CD4-positive, alpha-beta T cell treated with Interleukin-12 subunit alpha and Interleukin-12 subunit beta, for 1 hour (primary cell): ENCODE measurements at places on chromosomes 12 and 14.

GRCh38 chr12:123389560-123390351 lies 5.8 kb downstream of the KMT5A start:
- peak; percentile 20 for DNase-seq

GRCh38 chr14:52716155-52716554 lies 9.2 kb downstream of the PSMC6 start:
- no peak for DNase-seq

DNA sequence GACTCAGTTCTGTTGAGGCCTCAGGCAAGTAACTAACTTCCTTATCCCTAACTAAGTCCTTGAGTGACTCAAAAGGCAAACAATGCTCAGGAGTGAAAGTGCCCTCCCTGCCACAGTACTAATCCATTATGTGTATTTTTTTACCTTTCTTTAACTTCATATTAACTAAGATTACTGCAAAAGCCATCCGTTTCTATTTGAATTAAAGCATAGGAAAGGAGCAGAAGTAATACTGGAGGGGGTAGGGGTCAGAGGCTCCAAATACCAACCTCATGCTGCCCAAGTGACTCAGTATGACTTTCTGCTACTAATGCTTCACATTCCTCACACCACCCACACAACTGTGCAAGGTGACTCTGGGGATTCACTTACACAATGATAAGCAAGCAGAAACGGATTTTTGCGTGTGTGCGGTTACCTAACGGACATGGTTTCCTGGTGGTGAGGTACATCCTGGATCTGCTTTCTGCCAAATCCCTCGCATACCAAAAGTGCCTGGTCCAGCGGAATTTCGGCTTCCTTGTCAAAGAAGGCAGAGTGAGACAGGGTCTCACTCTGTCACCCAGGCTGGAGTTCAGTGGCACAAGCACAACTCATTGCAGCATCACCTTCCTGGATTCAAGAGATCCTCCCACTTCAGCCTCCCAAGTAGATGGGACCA lies 25.1 kb downstream of the MOK start:
- no peak for DNase-seq

DNA sequence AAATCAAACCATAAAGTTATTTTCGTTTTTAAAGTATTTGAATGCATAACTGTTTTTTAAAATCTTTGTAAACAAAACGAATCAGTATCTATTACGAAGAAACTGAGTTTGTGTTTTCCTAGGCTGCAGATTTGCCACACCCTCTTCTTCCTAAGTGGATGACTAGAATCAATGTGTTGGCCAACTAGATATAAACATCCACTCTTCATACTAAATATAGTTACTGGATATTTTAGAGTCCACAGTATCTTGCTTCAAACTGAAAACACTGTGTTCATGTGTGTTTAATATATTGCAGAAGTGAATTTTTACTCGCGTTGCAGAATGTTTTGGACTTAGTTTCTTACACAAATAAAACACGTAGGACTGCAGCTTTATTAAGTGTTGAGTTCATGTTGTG lies 63.2 kb downstream of the KLHL28 start:
- DNase-seq: no peak

DNA sequence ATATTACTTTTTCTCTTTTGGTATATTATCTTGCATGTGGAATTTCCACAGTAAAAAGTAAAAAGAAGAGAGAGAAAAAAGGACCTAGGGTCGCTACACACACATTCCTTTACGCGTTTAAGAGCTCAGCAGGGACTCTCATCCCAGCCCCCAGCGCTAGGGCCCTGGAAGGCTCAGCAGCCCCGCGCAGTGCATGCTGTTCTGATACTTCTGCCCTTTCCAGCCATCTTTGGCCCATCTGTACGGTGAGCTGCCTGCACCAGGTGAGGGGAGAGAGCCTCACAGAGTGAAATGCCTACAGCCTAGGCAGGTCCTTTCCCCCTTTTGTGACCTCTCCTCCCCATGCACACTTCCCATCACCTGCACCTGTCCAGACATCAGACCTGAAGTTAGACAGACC lies 1.6 kb upstream of the LTBR start:
- DNase-seq: no peak

- no peak for DNase-seq
Observed at GRCh38 chr12:12791756-12792369, 6.4 kb downstream of the APOLD1 start.

DNA sequence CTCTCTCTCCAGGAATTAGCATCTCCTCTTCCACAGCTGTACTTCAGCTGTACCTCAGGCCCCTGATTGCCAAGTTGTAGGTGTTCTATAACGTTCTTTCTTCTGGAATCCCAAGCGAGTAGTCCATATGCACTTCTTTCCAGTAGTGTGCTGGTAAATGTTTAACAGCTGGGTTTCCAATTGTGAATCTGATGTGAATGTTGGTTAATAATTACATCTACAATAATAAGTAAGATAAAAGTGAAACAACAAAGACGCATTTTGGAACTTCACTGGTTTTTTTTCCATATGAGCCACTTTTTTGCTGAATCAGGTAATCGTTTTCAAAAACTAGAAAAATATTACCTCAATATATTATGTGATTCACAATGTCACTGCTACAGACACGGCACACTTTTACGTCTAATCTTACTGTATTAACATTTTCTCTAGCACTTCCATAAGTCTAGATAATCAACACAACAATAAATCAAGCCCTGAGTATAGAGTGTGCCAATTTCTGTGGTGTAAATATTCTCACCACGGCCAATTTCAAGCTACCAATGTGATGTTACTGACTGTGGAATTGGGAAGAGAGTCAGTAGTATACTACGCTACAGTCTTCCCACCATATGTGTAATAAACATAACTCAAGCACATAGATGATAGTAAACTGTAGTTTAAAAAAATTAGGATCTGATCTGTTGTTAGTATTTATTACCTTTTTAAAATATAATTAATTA lies 113.0 kb downstream of the ZFP36L1 start:
- no peak for DNase-seq

DNA sequence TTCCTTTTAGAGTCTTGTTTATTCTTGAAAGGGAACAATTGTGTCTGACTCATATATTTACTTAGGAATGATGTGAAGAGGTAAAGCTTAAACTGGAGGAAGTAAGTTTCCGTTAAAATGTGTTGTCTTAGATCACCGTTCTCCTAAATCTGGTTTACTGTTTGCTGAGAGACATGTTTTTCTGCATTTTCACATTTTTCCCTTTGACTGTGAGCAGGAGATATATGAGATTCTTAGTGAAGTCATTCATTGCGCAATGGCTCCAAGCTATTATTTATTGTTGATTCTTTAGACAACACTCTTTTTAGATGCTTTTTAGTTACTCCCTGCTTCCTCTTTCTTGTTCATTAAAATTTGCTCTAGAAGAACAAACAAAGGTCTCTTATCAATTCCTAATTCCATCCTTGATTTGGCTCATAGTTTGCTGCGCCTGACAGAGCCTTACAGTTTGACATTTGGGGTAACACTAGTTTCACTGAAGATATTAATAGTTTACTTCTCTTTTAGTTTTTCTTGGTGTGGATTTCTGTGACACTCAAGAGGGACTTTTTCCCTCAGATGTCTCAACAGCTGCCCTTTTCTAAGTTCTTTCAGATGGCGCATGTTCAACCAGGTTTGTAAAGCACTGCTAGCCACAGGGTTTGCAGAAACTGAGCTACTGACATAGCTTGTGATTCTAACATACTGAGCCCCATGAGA lies 11.4 kb downstream of the CLECL1 start:
- DNase-seq: no peak

DNA sequence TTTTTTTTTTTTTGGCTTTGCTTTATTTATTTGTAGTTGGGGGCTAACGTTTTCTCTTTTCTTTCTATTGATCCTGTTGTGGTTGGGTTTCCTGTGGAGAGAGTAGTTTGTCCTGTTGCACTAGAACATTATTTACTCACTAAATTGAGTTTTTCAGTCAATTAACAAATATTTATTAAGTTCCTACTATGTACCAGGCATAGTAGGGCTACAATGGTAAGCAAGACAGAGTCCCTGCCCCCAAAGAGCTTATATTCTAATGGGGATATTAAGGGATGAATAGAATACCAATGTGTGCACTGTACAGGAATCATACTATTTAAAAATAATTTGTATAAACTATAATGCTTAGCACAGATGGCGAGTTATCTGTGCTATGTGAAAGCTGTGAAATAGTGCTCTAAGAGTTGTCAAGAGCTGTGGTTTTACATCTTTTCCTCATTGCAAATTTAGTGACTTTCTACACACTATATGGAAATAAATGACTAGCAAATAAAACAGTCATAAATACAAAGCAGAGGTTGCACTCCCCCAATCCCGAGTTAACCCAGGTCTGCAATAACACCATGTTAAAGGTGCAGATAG lies 94.9 kb downstream of the GPR135 start:
- DNase-seq: no peak

DNA sequence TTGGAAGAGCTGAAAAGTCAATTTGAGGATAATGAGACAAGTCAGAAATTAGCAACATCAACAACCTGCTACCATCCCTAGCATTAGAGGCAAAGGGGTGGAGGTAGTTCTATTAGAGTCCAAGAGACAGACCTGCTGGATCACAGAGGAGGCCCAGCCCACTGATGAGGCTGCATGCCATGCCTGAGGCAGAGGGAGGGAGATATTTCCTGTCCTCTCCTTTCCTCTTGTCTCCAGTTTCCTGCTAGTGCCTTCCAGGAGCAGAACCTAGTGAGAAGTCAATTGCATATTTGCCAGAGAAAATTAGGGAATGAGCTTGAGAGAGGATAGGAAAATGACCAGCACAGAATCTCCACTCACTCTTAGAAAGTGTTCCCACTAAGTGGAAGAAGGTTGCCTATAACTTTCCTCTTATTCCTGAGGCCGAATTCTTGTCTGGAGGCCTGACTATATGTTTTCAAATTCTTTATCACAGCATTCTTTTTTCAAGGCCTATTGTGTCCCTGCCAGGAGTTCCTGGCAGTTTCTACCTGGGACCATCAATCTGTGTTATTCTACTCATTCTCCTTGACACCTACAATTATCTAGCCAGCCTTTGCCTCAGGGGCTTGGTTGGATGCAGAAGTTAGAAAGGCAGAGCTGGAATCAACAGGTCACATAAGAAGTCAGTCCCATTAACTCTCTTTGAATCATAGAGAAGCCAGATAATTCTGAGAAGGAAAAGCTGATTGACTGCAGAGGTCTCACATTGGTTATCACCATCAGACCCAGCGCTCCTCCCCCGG lies 121.9 kb downstream of the EMP1 start:
- DNase-seq: no peak

DNA sequence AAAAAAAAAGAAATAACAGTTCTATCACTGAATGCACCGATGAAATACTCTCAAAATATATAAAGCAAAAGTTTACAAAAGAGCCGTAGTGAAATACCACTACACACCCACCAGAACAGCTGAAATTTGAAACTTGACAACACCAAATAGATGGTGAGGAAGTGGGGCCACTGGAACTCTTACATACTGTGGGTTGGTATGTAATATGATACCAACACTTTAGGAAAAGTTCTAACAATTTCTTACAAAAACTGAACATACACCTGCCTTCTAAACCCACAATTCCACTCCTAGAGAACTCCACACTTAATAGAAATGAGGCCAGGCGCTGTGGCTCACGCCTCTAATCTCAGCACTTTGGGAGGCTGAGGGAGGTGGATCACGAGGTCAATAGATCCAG lies 14.1 kb downstream of the EIF5 start:
- DNase-seq: no peak

DNA sequence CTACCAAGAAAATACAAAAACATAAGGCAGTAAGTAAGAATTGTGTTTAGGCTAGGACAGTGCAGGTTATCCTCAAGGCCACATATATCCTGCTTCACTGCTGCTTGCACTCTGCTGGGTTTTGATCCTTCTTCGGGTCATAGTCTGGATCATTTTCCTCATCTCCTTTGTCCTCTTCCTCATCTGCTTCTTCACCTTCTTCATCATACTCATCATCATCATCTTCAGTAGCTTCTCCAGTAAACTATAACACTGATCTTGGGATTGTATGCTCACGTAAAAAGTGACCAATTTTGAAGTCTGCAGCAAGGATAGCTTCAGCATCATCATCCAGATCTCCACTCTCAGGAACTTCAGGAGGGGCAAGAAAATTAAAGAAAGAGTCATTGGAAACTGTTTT lies 29.4 kb downstream of the YARS2 start:
- DNase-seq: no peak

DNA sequence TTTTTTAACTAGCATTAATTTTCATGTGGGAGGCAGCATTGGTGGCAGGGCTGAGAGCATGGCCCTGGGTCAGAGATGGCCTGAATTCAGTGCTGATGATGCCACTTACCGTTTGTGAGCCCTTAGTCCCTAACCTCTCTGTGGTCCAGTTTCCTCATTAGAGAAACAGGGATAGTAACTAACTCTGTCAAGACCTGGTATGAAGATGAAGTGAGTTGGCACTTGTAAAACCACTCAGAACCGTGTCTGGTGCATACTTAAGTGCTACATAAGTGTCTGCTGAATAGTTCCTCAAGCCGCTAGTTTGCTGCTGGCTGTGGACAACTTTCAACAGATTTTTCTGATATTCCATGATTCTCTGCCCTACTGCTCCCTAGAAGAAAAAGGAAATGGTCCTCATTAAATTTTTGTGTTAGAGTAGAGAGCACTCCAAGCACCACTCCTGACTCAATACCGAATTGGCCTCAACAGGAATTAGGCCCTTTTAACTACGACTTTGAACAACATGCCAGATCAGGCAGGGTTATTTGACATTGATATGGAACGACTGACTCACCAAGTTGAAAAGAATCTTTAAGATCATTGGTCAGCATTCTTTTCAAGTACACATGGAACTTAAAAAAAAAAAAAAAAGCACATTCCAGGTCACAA lies 250.2 kb downstream of the ANO2 start:
- DNase-seq: no peak

DNA sequence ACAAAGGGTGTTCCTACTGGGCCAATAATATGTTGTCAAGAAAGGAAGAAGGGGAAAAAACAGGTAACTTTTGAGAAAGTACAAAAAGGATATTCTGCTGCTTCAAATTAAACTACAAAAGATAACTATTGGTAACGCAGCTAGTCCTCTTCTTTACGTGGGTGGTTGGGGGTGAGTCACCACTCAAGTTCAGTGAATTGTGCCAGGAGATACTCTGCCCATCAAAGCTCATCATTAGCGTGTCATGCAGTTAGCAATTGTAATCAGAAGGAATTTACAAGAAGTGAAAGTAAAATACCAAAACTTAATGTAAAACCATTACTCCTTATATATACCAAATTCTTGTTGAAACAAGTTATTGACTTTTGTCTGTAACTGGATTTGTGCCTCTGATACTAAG lies 342.0 kb downstream of the NPAS3 start:
- no peak for DNase-seq

DNA sequence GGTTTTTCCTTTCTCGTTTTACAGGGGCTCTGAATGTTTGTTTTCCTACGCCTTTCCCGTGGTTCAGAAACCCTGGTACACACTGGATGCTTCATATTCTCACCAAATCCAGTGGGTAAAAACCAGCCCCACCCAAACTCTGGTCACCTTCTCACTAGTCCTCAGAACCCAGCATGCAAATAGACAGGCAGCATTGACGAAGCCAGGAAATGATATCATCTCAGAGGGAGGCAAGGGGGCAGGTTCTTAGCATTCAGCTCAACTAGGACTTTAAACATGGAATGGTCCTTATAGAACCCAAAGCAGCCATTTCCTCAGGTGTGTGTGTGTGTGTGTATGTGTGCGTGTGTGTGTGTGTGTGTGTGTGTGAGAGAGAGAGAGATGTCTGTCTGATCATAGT lies 142.0 kb downstream of the KCNK10 start:
- DNase-seq: no peak
